Omental fat pad (tissue), 4 donors: ENCODE measurements at places on chromosomes 4 and X.

DNA sequence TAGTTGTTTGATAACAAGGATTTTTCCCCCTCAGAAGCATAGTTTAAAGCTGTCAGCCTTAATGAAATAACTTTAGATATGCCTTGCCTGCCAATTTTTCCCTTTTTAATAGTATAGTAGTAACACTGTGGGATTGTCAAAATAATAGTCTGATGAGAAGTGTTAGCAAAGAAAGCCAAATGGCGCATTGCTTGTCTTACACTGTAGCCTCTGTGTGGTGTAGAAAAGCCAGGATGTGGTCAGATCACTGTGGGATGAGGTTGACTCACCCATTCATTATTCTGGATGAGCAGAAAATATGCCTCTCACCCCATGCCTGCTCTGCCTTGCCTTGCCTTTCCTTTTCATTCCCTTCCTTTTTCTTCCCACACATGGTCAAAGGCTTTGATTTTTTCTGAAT lies 257.8 kb upstream of the NRK start:
- DNase-seq, result no peak

- DNase-seq, result no peak
Measured at GRCh38 chr4:79385641-79386040, 22.4 kb downstream of the GK2 start.

GRCh38 chrX:154827194-154828015 lies 7.1 kb downstream of the SMIM9 start:
- no peak for DNase-seq

- no peak for DNase-seq
Measured at GRCh38 chrX:121336831-121337421, 289.5 kb downstream of the GLUD2 start.

- DNase-seq, result no peak
Measured at GRCh38 chr4:24589448-24589847, 5.1 kb upstream of the DHX15 start.

DNA sequence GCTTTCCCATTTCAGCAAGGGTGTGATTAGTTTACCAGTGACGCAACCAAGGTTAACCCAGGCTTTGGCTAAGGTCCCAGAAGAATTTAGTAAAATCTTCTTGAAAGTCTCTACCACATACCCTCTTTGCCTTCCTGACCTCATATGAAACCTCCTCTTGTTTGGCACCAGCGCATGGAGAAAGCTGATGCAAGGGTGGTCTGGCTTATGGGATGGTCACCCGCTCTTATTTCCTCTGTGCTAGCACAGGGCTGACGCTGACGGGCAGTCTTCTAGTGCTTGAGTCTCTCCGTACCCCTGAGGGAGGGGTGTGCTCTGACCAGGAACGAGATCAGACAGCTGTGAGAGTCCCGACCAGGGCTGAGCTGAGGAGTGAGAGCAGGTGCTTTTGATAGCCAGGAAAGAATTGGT lies 137.6 kb downstream of the TENM3 start:
- DNase-seq, result no peak

GRCh38 chrX:44871931-44872820 lies 812 bp upstream of the KDM6A start:
- DNase-seq, result no peak

GRCh38 chr4:77819404-77819842 lies 255 bp upstream of the CNOT6L start:
- DNase-seq, result no peak

GRCh38 chr4:59409647-59410046 lies 1790.5 kb upstream of the ADGRL3 start:
- DNase-seq, result no peak

DNA sequence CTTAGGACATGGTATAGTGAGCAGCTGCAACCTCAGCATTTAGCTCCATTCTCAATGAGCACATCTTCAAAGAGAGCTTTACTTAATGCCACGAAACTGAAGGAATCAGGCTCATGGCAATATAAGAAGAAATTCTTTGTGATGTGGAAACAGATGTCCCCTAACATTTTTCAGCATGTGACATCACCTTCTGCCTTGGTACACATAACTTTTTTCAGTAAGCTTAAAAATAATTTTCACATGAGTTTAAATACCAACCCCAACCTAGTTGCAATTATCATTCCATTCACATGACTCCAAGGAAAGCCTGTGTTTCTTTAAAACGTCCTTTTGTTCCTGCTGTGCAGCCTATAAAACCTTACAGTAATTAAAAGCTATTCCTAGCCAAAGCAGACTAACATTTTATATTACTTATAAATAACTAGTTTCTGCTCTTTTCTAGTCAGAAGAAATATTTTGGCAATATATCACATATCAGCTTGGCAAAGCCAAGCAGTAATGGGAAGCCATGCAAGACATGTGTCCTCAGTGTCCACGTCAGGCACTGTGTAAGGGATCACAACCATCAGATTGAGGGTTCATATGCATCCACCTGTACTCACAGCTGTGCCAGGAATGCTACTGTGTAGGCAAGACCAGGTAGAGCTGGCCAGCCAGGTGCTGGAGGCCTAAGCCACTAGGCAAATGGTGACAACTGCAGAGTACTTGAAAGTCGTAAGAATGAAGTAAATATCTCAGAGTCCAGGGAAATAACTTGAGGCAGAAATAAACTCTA lies 466.6 kb downstream of the INPP4B start:
- no peak for DNase-seq

- no peak for DNase-seq
Measured at GRCh38 chr4:119138046-119138445, 2.4 kb downstream of the MYOZ2 start.

DNA sequence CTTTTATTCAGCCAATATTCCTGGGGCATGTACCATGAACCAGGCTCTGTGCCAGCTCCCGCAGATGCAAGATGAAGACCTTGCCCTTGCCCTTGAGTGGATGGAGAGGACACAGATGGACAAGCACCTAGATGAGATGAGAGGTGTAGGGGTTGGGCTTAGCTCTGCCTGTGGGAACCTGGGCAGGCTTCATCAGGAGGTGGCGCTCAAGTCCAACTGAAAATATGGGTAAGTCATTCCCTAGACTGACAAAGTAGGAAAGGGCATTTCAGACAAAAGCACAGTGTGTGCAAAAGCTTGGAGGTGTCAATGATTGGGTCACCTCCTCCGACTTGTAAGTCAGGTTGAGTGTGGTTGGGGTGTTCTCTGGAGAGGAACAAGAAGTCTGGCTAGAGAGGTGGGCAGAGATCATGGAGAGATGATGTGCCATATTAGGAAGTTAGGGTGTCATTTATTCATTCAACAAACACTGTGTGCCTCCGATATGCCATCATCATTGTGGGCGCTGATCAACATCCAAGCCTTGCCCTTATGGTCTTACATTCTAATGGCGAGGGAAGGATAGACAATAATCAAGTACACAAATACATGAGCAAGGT lies 64.6 kb downstream of the ANAPC4 start:
- DNase-seq, result no peak

DNA sequence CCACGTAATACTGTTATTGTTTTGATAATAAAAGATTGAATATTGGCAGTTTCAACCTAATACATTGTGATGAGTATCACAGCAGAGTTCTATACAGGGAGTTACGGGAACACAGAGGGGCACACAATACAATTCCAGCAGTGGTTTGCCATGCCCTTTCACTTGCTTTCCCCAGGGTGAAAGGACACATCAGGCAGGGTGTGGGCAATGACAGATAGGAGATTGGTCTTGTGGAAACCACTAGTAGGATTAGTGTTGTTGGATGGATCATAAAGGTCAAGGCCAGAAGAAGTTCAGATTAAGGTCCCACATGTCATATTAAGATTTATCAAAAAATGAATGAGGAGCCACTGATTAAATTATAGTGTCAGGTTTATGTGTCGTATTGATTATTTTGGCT lies 8.1 kb downstream of the HSD17B11 start:
- DNase-seq, result no peak

DNA sequence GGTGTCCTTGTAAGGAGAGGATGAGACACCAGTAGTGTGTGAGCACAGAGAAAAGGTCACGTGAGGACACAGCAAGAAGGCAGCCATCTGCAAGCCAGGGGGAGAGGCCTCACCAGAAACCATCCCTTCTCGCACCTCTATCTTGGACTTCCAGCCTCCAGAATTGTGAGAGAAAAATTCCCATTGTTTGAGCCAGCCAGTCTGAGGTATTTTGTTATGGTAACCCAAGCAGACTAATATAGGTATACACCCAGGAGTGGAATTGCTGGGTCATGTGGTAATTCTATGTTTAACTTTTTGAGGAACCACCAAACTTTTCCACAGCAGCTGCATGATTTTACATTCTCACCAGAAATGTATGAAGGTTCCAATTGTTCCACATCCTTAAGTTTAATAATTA lies 25.6 kb downstream of the ZDHHC9 start:
- DNase-seq, result no peak

- DNase-seq, result no peak
Measured at GRCh38 chr4:145804116-145804515, 124.2 kb downstream of the C4orf51 start.

DNA sequence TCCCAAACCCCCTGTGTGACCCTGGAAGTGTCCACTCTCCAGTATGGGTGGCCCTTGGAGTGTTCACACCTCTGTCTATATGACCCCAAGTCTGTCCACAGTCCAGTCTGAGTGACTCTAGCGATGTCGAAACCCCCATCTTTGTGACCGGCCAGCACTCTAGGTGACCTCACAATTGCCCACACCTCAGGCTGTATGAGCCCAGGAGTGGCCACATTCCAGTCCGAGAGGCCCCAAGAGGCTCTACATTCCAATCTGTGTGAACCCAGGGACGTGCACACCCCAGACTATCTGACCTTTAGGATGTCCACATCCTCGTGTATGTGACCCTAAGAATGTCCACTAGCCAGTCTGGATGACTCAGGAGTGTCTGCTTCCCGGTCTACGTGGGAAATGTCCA lies 7.3 kb upstream of the GLOD5 start:
- no peak for DNase-seq

GRCh38 chr4:133147286-133147821 lies 1.7 kb upstream of the PCDH10 start:
- no peak for DNase-seq

DNA sequence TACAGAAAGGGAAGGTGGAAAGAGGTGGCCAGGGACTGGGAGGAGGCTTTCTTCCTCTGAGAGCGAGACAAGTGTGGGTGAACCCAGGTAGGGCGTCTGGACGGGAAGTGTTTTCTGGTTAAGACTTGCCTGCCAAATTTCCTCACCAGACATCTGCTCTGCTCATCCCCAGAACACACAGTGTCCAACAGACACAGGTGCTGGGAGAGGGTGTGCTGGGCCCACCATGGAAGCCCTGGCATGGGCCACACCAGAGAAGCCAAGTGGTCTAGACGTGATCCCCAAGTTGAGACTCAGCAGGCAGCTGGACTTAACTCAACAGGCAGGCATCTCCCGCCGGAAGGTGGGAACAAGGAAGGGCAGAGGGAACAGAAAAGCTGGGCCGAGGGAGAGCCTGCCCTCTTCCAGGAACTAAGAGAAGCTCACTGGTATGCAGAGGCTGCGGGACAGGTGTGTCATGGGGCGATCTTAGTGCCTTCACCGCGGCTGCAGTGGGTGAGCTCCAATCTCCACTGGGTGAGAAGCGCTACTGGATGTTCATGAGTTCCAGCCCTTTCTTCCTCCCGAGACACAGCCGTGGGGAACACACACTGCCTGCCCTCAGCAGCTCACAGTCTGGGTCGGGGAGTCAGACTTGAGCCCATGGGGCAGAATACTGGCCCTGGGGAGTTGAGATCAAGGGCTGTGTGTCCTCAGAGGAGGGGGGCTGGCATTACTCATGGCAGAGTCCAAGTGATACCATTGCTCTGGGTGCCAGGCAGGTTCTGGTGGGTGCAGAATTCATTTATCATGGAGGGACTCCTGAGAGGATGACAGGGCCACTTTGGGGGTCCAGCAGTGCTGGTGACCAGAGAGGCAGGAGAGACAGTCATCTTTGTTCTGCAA lies 110.2 kb downstream of the CPZ start:
- DNase-seq, result no peak

GRCh38 chr4:114132830-114133229 lies 153.4 kb upstream of the ARSJ start:
- no peak for DNase-seq

DNA sequence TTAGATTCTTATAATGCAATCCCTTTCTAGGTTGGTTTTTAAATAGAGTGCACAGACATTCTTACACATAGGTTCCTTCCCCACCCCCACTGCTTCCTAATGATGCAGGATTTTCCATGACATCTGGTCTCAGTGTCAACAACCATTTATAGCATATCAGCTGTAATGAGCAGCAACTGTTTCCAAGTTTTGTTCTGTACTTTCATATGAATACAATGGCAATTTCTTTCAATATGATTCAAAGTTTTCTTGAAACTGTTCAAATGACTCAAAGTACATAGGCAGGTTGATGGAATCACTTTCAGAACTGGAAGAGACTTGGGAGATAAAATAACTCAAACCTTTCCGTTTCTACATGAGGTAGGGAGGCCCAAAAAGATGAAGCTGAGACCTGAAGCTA lies 220.7 kb downstream of the CAMK2D start:
- no peak for DNase-seq

DNA sequence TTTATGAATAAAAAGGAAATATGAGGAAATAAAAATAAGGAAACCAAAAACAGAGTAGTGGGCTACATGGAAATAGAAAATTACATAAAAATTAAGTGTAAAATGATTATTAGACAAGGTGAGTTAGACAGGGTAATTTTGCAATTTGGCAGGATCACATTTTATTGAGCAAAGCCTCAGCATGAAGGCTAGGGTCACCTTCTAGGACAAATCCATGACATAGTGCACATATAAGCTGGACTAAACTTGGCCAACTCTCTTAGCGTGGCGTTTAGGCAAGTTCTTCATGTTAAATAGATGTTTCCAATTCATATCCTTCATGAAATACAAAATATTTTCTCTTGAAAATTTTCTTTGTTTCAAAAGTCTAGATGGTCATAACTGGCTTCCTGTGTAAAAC lies 25.7 kb upstream of the UGT2B7 start:
- no peak for DNase-seq

DNA sequence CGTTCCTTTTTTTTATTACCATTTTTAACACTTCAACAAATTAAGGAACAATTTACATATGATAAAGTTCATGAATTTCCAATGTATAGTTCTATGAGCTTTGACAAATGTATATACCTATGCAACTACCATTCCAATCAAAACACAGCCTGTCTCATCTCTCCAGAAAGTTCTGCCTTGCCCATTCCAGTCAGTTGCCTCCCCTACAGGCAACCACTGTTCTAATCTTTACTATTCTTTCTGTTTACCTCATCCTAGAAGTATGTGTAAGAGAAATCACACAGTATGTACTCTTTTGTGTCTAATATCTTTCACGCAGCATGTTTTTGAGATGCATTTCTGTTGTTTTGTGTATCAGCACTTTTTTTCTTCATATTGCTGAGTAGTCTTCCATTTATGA lies 224.9 kb downstream of the KIT start:
- no peak for DNase-seq

GRCh38 chr4:110596431-110596830 lies 26.4 kb downstream of the PITX2 start:
- DNase-seq, result no peak
